ENCODE measurements at places on chromosomes 7 and 10. TPM values are rescaled to one million over a fixed set of nuclear protein-coding genes. Genes with fewer than 3 reads are reported as not detected.

Gene DNAJC12
- total RNA-seq, result 56.6 TPM

Gene CELF2
- 0.02 TPM for total RNA-seq

Gene ARHGEF5
- 3.0 TPM for total RNA-seq

Gene SLC18A3
- not detected for total RNA-seq

Gene WEE2
- not detected for total RNA-seq

Gene LRRC17
- 0.09 TPM for total RNA-seq

Gene GIMAP7
- not detected for total RNA-seq

Gene ABCC2
- total RNA-seq, result 103 TPM

Gene OPALIN
- total RNA-seq, result not detected

Gene CRYGN
- total RNA-seq, result not detected

Gene CYP3A5
- total RNA-seq, result 1.1 TPM

Gene FKBP6
- total RNA-seq, result not detected

Gene SFTPA1
- not detected for total RNA-seq

Gene SEMA3A
- 4.5 TPM for total RNA-seq

Gene CFAP58
- 0.11 TPM for total RNA-seq

Gene KIAA1217
- 1.1 TPM for total RNA-seq

Gene AZGP1
- not detected for total RNA-seq

Gene CTAGE8
- not detected for total RNA-seq

Gene ABCF2
- 62.4 TPM for total RNA-seq

Gene ZNF425
- 1.4 TPM for total RNA-seq

Gene NEUROD6
- not detected for total RNA-seq

Gene HMX3
- 0.08 TPM for total RNA-seq

Gene INMT
- 0.03 TPM for total RNA-seq

Gene DDIT4
- total RNA-seq, result 486 TPM

Gene NANOS1
- total RNA-seq, result 2.9 TPM

Gene GRM3
- total RNA-seq, result not detected

All from A549 treated with AZD2906 at 1 μM for 4 hours (cell line).